Karpas-422 (cell line): ENCODE measurements at places on chromosomes 3 and 15. TPM values are rescaled to one million over a fixed set of nuclear protein-coding genes. Genes with fewer than 3 reads are reported as not detected.
A peak's percentile ranks its signal among the peaks of the same experiment; 100 is the strongest.

DNA sequence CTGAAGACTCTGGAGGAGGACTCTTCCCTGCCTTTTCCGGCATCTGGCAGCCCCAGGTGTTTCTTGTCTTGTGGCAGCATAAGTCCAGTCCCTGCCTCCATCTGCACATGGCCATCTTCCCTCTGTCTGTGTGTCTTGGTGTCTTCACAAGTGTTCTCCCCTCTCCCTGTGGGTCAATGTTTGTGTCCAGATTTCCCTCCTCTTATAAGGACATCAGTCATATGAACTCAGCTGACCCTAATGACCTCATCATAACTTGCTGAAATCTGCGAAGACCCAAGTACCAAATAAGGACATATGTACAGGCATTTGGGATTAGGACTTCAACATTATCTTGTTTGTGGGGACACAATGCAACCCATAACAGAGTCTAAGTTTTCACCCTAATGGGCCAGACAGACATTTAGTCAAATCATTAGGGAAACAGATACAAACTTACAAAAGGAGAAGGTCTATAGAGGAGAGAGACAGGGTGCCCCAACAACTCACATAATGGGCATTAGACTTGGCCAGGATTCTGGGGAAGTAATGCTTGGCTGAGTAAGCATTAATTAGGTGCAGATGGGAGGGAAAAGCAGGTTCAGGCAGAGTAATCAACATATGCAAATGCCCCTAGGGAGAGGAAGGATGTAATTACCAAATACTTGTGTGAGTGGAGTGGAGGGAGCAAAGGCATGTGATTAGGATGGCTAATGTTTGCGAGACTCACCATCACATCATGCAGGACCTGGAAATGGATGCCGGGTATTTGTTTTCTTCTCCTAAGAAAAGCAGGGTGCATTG, 372.8 kb upstream of the TBL1XR1 start:
- no peak for DNase-seq

GRCh38 chr3:181724192-181724965, 12.7 kb downstream of the SOX2 start:
- no peak for DNase-seq

- no peak for DNase-seq
Measured at GRCh38 chr3:155416500-155417118, 123.1 kb upstream of the STRIT1 start.

- DNase-seq, result peak; percentile 78
Measured at GRCh38 chr3:64399205-64399800, 174.0 kb upstream of the PRICKLE2 start.

- no peak for DNase-seq
Measured at GRCh38 chr3:73471986-73472787, 152.6 kb downstream of the PDZRN3 start.

GRCh38 chr15:82950746-82951370, 1.7 kb downstream of the HOMER2 start:
- no peak for DNase-seq

The TFDP2 gene
- 45.6 and 48.7 TPM in 2 replicates for total RNA-seq

GRCh38 chr3:27521179-27521871, 37.1 kb upstream of the SLC4A7 start:
- no peak for DNase-seq

GRCh38 chr15:22933641-22934061, 46.5 kb downstream of the CYFIP1 start:
- peak; percentile 69 for DNase-seq

GRCh38 chr3:5735896-5736295, 548.4 kb downstream of the EDEM1 start:
- no peak for DNase-seq

DNA sequence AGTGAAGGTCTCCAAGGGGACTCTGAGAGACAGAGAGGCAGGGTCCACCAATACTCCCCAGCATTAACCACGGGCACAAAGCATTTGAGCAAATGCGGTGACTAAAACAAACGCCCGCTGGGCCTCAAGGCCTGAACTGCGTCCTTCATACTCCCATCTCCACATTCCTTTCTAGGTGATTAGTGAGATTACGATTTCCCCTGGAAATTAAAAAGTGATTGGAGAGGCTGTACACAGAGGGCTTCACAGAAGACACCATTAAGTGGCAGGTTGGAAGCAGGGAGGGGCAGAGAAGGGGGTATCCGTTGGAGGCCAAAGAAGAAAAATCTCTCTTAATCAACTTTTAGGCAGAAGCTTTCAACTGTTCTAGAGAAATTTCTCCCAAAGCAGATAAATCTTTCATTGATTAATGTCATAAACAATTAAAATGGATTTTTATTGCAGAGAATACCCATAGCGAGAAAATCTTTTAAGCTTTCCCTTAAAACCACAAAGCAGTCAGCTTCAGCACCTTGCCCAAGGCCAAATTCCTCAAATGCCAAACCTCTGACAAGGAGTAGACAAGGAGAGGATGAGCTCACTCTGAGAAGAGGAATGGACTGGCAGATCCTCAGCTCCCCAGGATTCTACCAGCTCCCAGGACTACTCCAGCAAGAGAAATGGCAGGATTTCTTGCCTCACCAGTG, 38.2 kb downstream of the MB21D2 start:
- DNase-seq, result no peak

- DNase-seq, result peak; percentile 83
Measured at GRCh38 chr15:90002428-90002844, 1.3 kb downstream of the ZNF710 start.

The TP63 gene
- total RNA-seq, result not detected in 2 replicates

- DNase-seq, result no peak
Measured at GRCh38 chr3:2898591-2899353, 211.4 kb downstream of the IL5RA start.

The TASOR gene
- 87.5 and 112 TPM in 2 replicates for total RNA-seq

DNA sequence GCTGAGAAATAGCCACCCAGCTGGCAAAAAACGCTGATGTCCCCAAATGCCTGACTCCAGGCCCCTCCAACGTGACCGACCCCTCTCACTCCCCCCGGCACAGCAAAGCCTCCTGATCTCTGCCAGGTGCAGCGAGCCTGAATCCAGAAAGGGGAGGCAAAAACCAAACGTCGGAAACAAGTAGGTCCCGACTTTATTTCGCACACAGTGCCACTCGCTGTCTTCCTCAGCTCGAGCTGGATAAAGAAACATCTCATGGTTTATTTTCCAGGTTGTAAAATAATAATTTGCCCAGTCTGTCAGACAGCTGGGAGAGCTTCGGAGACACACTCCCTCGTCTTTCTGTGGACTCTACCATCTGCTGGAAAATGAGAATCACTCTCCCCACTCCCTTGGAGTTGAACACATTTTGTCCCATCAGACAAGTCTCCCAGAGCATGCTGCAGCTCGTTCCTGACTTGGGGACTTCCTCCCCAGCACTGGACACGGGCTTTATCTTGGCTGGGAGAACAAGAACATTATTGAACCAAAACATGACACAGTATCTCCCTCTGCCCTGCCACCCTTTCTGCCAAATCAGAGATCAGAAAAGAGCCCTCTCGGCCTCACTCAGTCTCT, 142.8 kb downstream of the NUP210 start:
- DNase-seq, result no peak
